ENCODE measurements at places on chromosomes 3 and 15.
A peak's percentile ranks its signal among the peaks of the same experiment; 100 is the strongest.

- DNase-seq, result no peak
Observed at GRCh38 chr15:92809880-92810361, 90.2 kb upstream of the CHD2 start.

GRCh38 chr15:85114886-85115285 is 133.2 kb downstream of the PDE8A start:
- no peak for DNase-seq

DNA sequence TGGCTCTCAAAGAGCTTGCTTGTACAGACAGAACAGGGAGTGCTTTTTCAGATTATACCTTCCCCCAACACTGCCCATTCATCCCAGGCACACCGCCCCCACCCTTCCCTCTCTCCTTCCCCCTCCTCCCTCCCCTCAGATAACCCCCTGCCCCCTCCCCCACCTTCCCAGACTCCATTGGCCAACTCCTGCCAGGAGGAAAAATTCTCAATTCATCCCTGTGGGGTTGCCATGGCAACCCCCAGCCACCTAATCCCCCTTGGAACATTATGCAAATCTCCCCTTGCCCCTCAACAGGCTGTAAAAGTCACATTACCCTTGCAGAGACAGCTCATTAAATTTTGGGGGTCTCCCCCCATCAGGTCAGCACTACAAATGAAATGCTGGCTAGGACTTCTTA is 14.3 kb downstream of the TLE3 start:
- DNase-seq, result no peak

- DNase-seq, result no peak
Observed at GRCh38 chr3:8757551-8758518, 11.6 kb downstream of the OXTR start.

- DNase-seq, result no peak
Observed at GRCh38 chr15:70495991-70496599, 267.3 kb downstream of the UACA start.

DNA sequence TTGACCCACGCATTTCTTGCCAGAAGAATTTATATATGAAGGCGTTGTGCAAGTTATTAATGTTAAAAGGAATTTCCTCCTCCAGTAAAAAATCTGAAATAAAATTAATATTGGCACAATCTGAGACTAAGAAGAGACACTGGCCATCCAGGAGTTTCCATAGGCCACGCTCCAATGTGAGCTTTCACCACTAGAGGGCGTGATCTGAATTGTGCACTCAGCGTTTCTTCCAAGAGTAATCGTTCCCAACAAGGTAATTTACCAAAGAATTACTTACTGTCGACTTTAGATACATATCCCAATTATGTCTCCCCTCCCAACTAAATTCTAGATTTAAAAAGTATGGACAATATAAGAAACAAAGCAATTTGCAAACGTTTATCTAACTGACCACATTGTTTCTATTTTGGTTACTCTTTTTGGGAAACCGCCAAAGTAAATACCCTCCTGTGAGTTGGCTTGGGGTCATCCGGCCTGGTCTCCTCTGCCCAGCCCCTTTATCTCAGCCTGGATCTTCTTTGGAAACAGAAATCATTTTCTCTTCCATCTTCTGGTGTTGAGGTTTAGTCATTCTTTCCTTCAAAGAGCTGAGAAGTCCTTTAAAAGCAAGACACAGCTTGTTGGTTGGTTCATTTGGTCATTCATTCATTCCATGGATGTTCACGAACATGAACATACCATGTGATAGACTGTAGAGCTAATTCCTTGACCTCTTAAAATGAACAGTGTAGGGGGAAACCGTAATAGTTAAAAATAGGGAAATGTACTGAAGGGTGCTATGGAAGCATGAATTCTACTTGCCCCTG is 26.2 kb downstream of the POLR2M start:
- DNase-seq, result peak; percentile 23

DNA sequence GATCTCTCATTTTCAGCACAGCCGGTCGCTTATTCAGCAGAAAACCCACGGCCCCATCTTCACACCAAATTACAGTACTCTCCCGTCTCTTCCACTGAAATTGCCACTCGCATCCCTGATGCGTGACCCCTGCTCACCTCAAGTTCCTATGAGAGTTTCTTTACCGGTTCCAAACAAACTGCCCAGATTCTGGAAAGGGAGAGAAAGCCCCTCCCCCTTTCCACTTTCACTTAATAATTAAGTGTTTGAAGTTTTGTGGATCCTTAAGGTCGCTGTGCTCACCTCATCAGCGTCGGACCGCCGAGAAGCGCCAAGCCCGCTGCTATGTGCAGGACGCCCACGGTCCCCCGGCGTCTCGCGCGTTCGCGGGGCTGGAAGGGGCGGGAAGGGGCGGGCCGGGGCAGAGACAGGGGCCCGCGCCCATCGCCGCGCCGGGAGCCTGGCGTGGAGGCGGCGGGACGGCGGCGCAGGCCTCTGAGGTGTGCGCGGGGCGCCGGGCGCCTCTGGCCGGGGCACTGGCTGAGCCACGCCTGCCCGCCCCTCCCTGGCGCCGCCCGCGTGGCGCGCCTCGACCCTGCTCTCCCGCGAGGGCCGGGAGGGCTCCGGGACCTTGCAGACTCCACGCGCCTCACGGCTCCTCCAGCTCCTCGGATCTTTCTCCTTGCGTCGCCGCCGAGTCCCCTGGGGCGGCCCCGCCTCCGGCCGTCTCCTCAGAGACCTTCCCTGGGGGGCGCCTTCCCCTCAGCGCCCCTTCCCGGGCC is at the start of gene GPR156:
Gene GPR156 (minus strand): TSS at position 476 of the 761 bp plus-strand sequence. CDS start 41,124 bp downstream, outside the sequence.
- no peak for DNase-seq

GRCh38 chr15:71654720-71655174 is 155.6 kb upstream of the NR2E3 start:
- DNase-seq, result no peak

DNA sequence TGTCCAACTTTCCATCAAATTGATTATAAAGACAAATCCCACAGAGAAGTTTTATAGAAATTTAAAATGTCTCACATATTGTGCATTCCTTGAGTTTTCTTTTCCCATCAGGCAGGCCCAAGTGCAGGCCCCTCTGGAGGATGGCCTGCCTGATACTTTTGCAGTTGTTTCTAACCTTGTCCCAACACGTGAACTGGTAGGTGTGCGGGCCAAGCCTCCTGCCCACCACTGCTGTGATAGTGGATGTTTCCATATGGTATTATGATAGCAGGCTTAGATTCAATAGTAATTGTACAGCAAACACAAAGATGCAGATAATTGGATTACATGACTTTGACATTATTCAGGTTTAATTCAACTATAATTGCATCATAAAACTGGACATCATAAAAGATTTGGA is 1.4 kb downstream of the P2RY12 start:
- DNase-seq, result no peak

GRCh38 chr3:23840521-23840920 is 34.8 kb downstream of the UBE2E1 start:
- no peak for DNase-seq

All from stimulated activated CD8-positive, alpha-beta memory T cell treated with anti-CD3 and anti-CD28 coated beads, Interleukin-7, amount 100 ng/mL, for 1 hour (primary cell).